ENCODE measurements at places on chromosomes 12 and 14.
A peak's percentile ranks its signal among the peaks of the same experiment; 100 is the strongest.

DNA sequence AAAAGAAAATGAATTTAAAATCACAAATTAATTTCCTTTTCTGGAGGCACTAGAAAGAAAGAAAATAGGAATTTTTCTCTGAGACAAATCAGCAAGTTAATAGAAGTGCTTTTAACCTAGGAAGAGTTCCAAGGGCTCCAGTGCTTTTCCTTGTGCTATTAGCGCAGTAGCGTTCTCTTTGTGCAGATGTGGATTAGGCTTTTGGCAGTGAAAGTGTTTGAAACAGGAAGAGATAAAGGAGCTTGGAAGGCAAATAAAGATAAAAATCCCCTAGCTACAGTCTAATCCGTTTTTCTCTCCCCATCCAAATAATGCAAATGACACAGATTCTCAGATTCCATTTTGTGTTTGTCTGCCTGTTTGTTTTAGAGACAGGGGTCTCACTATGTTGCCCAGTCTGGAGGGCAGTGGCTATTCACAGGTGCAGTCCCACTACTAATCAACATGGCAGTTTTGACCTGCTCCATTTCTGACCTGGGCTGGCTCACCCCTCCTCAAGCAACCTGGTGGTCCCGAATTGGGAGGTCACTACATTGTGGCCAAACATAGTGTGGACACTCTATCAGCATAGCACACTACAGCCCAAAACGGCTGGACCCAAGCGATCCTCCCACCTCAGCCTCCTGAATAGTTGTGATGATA lies 166.1 kb downstream of the PAWR start:
- no peak for DNase-seq

DNA sequence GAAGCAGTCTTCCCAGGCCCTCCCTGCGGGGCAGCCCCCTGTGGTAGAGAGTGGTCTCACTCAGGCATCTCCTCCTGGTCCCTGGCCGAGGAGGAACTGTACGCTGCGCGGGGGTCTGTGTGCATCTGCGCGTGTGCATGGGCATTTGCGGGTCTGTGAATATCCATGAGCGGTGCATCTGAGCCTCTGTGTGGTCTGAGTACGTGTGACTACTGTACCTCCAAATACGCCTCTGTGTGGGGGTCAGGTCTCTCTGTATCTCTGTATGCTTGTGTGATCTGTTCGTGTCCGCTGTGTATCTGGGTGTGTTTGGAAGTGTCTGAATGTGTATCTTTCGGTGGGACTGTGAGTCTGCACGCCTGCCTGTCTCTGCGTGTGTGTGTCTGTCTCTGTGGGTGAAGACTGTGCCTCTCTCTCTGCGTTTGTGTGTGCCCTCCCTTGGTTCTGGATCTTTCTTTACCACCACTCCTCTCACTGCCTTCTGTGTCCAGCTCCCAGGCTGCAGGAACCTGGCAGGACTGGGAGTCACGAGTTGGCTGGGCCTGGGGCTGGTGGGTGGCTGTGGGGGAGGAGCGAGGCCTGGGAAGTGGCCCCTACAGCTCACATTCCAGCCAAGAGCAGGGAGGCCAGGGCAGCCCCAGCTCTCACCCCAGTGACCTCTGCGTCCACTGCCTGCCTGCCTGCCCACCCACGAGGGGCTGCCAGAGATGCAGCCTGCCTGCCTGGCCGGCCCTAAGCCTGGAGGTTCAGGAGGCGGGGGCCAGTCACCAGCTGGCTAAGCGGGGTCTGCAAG lies 1.1 kb upstream of the PGF start:
- no peak for DNase-seq

DNA sequence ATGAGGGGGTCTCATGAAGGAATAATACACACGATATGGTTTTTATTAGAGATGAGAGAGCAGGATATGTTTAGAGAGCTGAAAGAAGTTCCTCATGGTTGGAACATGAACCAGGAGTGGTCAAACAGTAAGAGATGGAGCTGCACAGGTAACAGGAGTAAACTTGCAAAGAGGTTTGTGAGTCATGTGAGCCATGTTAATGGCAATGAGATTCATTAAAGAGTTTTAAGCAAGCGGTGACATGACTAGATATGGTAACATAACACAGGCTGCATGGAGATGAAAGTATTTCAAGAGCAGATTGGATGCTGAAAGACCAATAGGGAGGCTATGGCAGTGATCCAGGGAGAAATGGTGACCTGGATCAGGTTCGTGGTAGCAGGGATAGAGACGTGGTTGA lies 62.6 kb upstream of the SSTR1 start:
- DNase-seq = no peak

DNA sequence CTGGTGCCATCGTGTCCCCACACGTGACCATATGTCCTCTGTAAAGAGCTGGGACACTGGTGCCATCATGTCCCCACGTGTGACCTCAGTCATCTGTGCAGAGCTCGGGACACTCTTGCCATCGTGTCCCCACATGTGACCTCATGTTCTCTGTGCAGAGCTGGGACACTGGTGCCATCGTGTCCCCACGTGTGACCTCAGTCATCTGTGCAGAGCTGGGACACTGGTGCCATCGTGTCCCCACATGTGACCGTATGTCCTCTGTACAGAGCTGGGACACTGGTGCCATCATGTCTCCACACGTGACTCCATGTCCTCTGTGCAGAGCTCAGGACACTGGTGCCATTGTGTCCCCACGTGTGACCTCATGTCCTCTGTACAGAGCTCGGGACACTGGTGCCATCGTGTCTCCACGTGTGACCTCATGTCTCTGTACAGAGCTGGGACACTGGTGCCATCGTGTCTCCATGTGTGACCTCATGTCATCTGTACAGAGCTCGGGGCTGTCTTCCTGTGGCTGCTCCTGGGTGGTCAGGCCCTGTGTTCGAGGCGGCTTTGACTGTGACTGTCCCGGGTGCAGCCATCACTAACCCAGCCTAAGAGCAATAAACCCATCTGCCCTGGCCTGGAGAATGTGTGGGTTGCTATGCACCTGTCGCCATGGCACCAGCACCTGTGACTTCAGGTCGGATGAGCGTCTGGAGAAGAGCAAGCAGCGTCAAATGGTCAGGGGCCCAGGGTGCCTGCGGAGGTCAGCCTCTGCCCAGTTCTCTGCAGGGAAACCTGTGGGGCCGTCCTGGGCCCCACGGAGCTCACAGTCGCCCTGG lies 334.4 kb downstream of the ADGRD1 start:
- no peak for DNase-seq

DNA sequence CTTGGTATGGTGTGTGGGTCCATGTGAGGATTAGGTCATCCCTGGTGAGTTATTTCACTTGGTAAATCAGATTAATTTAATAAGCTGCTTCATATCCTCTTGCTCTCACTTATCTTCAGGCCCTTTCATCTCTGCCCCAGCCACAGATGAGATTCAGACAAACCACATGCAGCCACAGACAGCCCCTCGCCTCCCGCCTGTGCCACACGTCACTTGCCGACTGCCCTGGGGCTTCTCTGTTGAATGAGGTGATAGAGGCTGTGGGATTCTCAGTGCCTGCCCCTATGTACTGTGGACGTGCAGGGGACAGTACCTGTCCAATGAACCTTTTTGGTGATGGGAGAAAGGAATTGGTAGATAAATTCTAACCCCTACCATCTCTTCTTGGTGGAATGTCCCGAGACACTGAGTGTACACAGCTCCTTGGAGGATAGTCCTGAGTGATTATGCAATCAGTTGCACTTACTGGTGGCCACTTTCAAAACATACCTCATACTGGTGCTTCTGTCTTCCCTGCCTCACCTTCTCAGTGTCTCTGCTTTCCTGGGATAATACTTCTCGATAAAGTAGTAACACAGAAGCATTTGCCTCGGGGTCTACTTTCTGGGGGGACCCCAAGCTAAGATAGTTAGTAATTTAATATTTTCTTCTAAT lies 248.7 kb downstream of the TTC6 start:
- no peak for DNase-seq

- DNase-seq = no peak
These were observed 42.9 kb upstream of the TESC start for GRCh38 chr12:117142094-117142493.

DNA sequence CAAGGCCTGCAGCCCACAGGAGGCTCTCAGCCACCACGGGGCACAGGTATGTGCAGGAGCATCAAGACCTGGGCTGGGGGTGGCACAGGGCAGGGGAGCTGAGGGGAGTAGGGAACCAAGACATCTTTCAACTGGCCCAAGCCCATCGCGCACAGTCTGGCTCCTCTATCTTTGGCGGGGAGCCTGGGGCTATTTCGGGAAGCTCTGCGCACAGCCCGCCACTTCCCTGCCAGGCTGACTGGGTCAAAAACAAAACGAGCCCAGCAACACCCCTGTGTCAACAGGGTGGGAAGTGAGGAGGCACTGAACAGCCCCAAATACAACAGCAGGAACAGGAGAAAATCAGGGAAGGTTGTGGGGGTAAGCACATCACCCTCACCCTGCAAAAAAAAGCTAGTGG lies 83.9 kb downstream of the ARL6IP4 start:
- DNase-seq = no peak

DNA sequence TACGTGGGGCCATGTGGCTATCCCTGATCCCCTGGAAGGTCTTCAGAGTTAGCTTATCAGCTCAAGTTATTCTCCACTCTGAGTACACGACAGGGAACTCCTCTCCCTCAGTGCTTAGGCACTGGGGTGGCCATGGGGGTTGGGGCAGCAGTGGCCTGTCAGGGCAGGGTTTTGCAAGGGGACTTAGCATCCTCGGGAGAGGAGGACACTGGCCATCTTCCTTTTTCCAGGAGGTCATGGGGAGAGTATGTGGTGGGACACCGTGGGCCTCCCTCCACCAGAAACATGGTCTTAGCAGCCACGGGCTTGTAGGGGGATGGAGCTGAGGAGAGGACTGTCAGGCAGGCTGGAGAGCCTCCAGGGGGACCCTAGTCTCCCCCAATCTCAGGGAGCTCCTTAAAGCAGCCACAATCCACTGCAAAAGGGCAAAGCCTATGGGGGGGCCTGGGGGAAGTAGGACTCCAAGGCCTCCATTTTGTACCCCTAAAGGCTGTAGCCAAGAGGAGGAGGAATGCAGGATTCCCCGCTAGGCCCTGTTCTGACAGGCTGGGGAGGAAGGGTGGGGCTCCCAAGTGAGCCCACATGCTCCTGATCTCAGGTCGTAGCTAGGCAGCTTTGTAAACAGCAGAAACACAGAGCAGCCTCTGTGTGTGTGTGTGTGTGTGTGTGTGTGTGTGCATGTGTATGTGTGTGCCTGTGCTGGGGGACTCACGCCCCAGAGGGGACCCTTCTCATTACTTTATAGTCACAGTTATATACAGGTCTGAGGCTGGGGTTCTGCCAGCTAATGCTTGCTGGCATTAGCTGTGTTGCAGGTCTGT lies 36.6 kb downstream of the KRT80 start:
- peak; percentile 14 for DNase-seq

GRCh38 chr14:61677479-61677878 lies 17.8 kb upstream of the HIF1A start:
- DNase-seq = no peak

GRCh38 chr14:90295870-90296516 lies 35.7 kb downstream of the NRDE2 start:
- no peak for DNase-seq

DNA sequence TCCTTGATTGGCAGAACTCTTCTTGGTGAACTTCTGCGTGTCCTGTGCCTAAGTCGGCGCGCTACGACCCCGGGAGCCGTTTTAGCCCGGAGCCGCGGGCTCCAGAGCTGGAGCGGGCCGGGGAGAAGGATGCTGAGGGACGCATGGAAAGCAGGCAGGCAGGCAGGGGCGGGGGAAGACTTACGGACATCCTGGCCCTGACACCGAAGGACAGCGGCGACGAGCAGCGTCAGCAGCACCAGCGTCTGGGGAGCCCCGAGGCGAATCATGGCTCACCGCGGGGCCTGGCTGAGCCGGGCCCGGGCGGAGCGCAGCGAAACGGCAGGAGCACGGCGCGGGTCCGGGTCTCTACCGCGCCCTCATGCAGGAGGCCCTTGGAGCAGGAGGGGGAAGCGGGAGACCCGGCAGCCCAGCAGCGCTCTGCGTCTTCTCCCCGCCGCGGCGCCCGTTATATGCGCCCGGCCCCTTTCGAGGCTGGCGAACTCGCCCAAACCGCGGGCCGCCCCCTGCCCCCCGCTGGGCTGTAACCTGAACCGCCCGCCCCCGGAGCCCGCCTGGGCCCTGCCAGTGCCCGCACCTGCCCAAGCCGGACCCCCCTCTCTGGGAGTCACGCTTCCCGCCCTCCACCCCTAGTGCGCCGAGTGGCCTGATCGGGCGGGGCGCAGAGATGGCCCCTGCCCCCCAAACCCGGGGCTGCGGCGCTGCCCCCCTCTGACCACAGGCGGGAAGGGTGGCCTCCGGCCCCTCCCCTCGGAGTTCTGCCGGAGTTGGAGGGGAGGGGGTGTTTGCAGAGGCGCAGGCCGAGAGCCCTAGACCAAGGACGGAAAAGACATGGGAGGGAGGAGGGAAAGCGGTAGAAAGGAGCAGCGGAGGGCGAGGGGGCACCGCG lies at the start of gene COL2A1:
TSS of gene COL2A1 (minus strand) at position 424 of the 889 bp plus-strand sequence. CDS start at position 269, 155 bp downstream.
- no peak for DNase-seq

- no peak for DNase-seq
These were observed 139.4 kb downstream of the MON2 start for GRCh38 chr12:62605981-62606380.

- no peak for DNase-seq
These were observed 165.7 kb downstream of the FBXL14 start for GRCh38 chr12:1428671-1429070.

DNA sequence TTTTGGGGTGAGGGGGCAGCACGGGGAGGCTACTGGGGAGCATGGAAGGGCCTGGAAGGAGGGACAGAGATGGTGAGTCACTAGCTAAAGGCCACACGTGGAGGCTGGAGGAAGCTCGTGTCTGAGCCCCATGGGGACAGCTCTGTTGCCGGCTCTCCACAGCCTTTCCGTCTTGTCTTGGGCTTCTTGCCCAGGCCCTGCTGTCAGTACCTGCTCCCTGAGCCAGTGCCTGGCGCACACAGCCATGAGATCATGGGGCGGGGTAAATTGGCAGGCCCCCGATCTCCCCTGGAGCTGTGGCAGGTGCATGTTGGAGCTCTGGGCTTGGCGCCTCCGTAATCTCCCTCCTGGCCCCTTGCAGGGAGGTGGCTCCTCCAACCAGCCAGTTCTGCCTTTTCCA lies 16.1 kb upstream of the KRT80 start:
- DNase-seq = no peak

DNA sequence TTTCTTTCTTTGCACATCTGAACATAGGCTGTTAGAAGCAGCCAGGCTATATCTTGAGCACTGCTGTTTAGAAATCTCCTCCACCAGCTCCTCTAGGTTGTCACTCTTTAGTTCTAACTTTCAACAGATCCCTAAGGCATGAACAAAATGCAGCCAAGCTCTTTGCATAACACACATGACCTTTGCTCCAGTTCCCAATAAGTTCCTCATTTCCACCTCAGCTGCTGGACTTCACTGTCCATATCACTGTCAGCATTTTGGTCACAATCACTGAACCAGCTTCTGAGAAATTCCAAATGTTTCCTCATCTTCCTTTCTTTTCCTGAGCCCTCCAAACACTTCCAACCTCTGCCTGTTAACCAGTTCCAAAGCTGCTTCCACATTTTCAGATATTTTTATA lies 27.6 kb upstream of the C14orf132 start:
- no peak for DNase-seq

- no peak for DNase-seq
These were observed 1.4 kb downstream of the SERPINA9 start for GRCh38 chr14:94474581-94475031.

All from stimulated activated CD4-positive, alpha-beta T cell treated with anti-CD3 and anti-CD28 coated beads, Interleukin-1b, Interleukin-23, amount 100 ng/mL, for 1 hour (primary cell).